PC-3 (cell line): ENCODE measurements at places on chromosomes 4 and X.

DNA sequence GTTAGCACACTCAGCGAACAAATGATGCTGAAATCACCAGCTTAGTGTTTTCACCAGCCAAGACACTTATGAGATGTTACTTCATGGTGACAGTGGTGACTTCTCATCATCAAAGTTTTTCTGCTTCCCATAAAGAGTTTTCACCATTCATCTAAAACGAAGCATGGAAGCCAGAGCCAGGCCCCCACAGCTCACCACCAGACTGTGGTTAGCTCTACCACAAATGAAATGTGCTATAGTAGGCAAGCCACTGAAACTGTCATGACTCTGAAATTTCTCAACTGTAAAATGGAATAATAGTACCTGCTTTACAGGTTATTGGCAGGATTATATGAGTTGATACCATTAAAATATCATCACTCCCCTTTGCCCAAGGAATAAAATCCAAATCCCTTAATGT is 56.4 kb upstream of the HHIP start:
- no peaks in the 10 kb centered on the region for H3K27me3 ChIP-seq
- H3K27ac ChIP-seq: no peak overlapping the region
- H3K36me3 ChIP-seq: no peaks in the 10 kb centered on the region
- no peak overlapping the region for H3K4me3 ChIP-seq
- peaks cover 11% of the 10 kb centered on the region for H3K4me1 ChIP-seq

- no peaks in the 10 kb centered on the region for H3K36me3 ChIP-seq
- DNase-seq: no peak
- no peaks in the 10 kb centered on the region for H3K27me3 ChIP-seq
- H3K27ac ChIP-seq: no peak overlapping the region
Observed at GRCh38 chr4:124092541-124092984, 620.0 kb downstream of the ANKRD50 start.

- no peaks in the 10 kb centered on the region for H3K27me3 ChIP-seq
- peaks cover 44% of the 10 kb centered on the region for H3K4me1 ChIP-seq
- peak overlapping the region; percentile 86 for H3K27ac ChIP-seq
- peak overlapping the region; percentile 31 for H3K4me3 ChIP-seq
- H3K36me3 ChIP-seq: no peaks in the 10 kb centered on the region
- DNase-seq: peak; percentile 89
Observed at GRCh38 chr4:119728692-119729593, 100.3 kb upstream of the PDE5A start.

- H3K36me3 ChIP-seq: peaks cover 4% of the 10 kb centered on the region
- peaks cover 43% of the 10 kb centered on the region for H3K4me1 ChIP-seq
- H3K27ac ChIP-seq: peak overlapping the region; percentile 40
- no peaks in the 10 kb centered on the region for H3K27me3 ChIP-seq
- no peak for DNase-seq
Observed at GRCh38 chr4:7938609-7939376, 868 bp downstream of the AFAP1 start.

DNA sequence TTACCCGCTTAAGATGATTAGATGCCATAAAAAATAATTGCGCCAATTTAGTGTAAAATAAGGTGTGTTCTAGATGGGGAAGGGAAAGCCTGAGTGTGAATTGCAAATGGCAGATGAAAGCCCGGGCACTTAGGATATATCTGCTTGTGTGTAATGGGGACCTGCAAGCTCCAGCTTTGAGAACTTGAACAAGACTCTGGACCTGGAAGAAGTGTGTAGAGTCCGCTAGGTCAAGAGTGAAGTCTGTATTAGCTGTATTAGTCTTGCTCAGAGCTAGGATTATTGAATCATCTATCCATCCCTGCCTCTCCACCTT is 4.2 kb downstream of the NEUROG2 start:
- no peaks in the 10 kb centered on the region for H3K36me3 ChIP-seq
- H3K27ac ChIP-seq: no peak overlapping the region
- H3K4me1 ChIP-seq: peaks cover 12% of the 10 kb centered on the region; the same call in 1 of the 2 replicates

- no peaks in the 10 kb centered on the region for H3K36me3 ChIP-seq
- peaks cover 56% of the 10 kb centered on the region for H3K4me1 ChIP-seq
- H3K27ac ChIP-seq: no peak overlapping the region
Observed at GRCh38 chr4:7877176-7877575, 62.5 kb downstream of the AFAP1 start.

GRCh38 chr4:7737268-7737645 is 202.4 kb downstream of the AFAP1 start:
- DNase-seq: no peak
- H3K27ac ChIP-seq: no peak overlapping the region
- H3K4me1 ChIP-seq: no peaks in the 10 kb centered on the region
- no peaks in the 10 kb centered on the region for H3K36me3 ChIP-seq
- no peaks in the 10 kb centered on the region for H3K27me3 ChIP-seq
- H3K4me3 ChIP-seq: no peak overlapping the region

GRCh38 chr4:186102931-186103330 is 1.6 kb upstream of the FAM149A start:
- no peak overlapping the region for H3K27ac ChIP-seq
- no peak for DNase-seq
- no peaks in the 10 kb centered on the region for H3K36me3 ChIP-seq

GRCh38 chr4:37528166-37528885 is 157.8 kb downstream of the RELL1 start:
- peak; percentile 76 for DNase-seq
- peaks cover 13% of the 10 kb centered on the region for H3K4me1 ChIP-seq
- peak overlapping the region; percentile 48; the same call in 1 of the 2 replicates for H3K27ac ChIP-seq
- H3K4me3 ChIP-seq: no peak overlapping the region

GRCh38 chr4:134278675-134279074 is 77.1 kb upstream of the PABPC4L start:
- H3K27me3 ChIP-seq: no peaks in the 10 kb centered on the region
- H3K4me1 ChIP-seq: no peaks in the 10 kb centered on the region

DNA sequence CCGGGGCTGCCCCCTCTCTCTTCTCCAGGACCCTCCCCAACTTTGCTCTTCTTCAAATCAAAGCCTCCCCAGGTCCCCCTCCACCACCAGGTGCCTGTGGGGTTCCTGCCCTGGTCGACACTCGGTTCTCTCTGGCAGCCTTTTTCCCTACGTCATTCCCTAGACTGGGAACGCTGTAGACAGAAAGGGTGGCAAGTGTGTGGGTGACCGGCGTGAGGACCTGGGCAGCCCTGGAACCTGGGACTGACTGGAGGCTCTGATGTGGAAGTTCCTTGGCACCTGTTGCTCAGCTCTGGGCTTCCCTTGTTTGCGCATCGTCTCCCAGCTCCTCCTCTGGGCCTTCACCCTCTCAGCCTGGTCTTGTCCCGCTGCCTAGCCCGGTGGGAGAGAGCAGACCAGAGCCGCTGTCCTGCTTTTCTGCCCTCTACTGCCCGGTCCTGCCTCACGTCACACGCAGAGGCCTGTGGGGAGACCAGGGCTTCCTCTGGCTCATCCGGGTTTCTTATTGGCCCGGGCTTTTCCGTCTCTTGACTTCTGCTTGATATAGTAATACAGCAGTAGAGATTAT is 1.3 kb downstream of the TACC3 start:
- no peaks in the 10 kb centered on the region for H3K27me3 ChIP-seq
- H3K4me1 ChIP-seq: peaks cover 37% of the 10 kb centered on the region
- peaks cover 17% of the 10 kb centered on the region for H3K36me3 ChIP-seq
- no peak overlapping the region for H3K27ac ChIP-seq
- no peak for DNase-seq

DNA sequence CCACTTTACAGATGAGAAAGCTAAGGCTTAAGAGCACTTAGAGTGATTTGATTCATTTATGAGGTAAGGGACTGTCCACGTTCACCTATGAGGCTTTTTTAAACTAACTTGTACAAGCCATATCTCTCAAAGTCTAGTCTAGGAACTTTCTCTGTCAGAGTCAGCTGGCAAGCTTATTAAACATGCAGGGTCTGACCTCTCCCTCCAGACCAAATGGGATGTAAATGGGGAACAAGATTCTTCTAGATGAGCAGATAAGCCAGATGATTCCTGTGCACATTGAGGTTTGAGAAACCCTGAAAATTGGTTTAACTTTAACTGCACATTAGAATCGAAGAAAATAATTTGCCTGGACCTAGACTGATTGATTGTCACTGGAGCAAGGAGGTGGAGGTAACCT is 160.0 kb upstream of the SPRY1 start:
- peaks cover 22% of the 10 kb centered on the region for H3K4me1 ChIP-seq
- no peak for DNase-seq
- no peak overlapping the region for H3K27ac ChIP-seq
- no peak overlapping the region for H3K4me3 ChIP-seq

- peak overlapping the region; percentile 47 for H3K27ac ChIP-seq
- H3K4me1 ChIP-seq: peaks cover 17% of the 10 kb centered on the region
- peak; percentile 79 for DNase-seq
- peak overlapping the region; percentile 36; the same call in 1 of the 2 replicates for H3K4me3 ChIP-seq
Observed at GRCh38 chr4:87073199-87074120, 138.6 kb downstream of the AFF1 start.

- peak; percentile 32 for DNase-seq
- no peaks in the 10 kb centered on the region for H3K36me3 ChIP-seq
- no peaks in the 10 kb centered on the region for H3K27me3 ChIP-seq
Observed at GRCh38 chrX:85111347-85111746, 107.7 kb downstream of the APOOL start.

GRCh38 chr4:109914322-109914721 is 1.6 kb downstream of the EGF start:
- peak overlapping the region; percentile 80 for H3K4me3 ChIP-seq
- no peak for DNase-seq
- H3K36me3 ChIP-seq: no peaks in the 10 kb centered on the region
- no peaks in the 10 kb centered on the region for H3K27me3 ChIP-seq
- H3K4me1 ChIP-seq: peaks cover 29% of the 10 kb centered on the region

GRCh38 chr4:38684271-38684670 is 20.3 kb downstream of the KLF3 start:
- DNase-seq: no peak
- no peak overlapping the region for H3K27ac ChIP-seq
- H3K27me3 ChIP-seq: no peaks in the 10 kb centered on the region
- no peak overlapping the region for H3K4me3 ChIP-seq
- H3K4me1 ChIP-seq: no peaks in the 10 kb centered on the region

- H3K36me3 ChIP-seq: no peaks in the 10 kb centered on the region
- H3K4me1 ChIP-seq: peaks cover 13% of the 10 kb centered on the region
- H3K27me3 ChIP-seq: no peaks in the 10 kb centered on the region
- H3K4me3 ChIP-seq: no peak overlapping the region
- no peak for DNase-seq
Observed at GRCh38 chr4:185212581-185212980, 3.2 kb downstream of the SNX25 start.

GRCh38 chrX:46254641-46255040 is 290.6 kb downstream of the ZNF674 start:
- H3K4me3 ChIP-seq: no peak overlapping the region
- H3K27me3 ChIP-seq: no peaks in the 10 kb centered on the region
- H3K4me1 ChIP-seq: peaks cover 17% of the 10 kb centered on the region
- H3K27ac ChIP-seq: no peak overlapping the region
- no peaks in the 10 kb centered on the region for H3K36me3 ChIP-seq

DNA sequence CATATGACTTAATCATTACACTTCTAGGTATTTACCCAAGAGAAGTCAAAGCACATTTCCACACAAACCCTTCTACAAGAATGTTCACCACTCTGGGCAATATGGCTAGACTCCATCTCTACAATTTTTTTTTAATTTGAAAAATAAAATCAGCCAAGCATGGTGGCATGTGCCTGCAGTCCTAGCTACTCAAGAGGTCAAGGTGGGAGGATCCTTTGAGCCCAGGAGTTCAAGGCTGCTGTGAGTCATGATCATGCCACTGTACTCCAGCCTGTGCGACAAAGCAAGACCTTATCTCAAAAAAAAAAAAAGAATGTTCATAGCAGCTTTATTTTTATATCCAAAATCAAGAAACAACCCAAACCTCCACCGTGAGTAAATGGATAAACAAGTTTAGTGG is 70.3 kb upstream of the MBNL3 start:
- H3K27ac ChIP-seq: no peak overlapping the region
- no peaks in the 10 kb centered on the region for H3K36me3 ChIP-seq
- no peak overlapping the region for H3K4me3 ChIP-seq
- no peaks in the 10 kb centered on the region for H3K27me3 ChIP-seq
- DNase-seq: no peak

- DNase-seq: no peak
- no peaks in the 10 kb centered on the region for H3K27me3 ChIP-seq
- H3K4me1 ChIP-seq: no peaks in the 10 kb centered on the region
- no peak overlapping the region for H3K4me3 ChIP-seq
- no peak overlapping the region for H3K27ac ChIP-seq
- no peaks in the 10 kb centered on the region for H3K36me3 ChIP-seq
Observed at GRCh38 chr4:61628727-61629126, 428.6 kb downstream of the ADGRL3 start.

GRCh38 chr4:32117693-32118092 is 1397.5 kb downstream of the PCDH7 start:
- no peaks in the 10 kb centered on the region for H3K27me3 ChIP-seq
- no peaks in the 10 kb centered on the region for H3K36me3 ChIP-seq
- H3K4me1 ChIP-seq: no peaks in the 10 kb centered on the region
- H3K4me3 ChIP-seq: no peak overlapping the region

- DNase-seq: no peak
- H3K36me3 ChIP-seq: no peaks in the 10 kb centered on the region
- H3K4me3 ChIP-seq: no peak overlapping the region
Observed at GRCh38 chr4:142881331-142881730, 35.2 kb upstream of the INPP4B start.

GRCh38 chrX:134026565-134027311 is 41.3 kb upstream of the GPC3 start:
- no peaks in the 10 kb centered on the region for H3K36me3 ChIP-seq
- no peak overlapping the region for H3K27ac ChIP-seq
- peaks cover 27% of the 10 kb centered on the region for H3K27me3 ChIP-seq

DNA sequence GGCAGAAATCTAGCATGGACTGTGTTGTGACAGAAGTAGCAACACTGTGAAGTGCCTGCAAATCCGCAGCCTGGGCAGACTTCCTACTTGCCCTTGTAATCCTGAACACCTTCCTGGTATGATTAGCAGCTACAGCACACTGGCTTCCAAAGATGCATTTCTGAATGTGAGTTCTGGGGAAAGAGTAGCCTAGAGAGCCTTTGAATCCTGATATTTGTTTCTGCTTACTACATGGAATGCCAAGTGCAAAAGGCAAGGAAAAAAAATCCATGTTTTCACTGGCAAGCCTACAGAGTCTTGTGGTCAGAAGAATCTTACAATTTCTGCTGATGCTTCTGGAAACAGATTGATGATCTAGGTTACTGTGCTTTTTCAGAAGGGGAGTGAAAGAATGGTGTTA is 223.7 kb downstream of the COL25A1 start:
- DNase-seq: no peak
- no peak overlapping the region for H3K4me3 ChIP-seq
- no peaks in the 10 kb centered on the region for H3K4me1 ChIP-seq

DNA sequence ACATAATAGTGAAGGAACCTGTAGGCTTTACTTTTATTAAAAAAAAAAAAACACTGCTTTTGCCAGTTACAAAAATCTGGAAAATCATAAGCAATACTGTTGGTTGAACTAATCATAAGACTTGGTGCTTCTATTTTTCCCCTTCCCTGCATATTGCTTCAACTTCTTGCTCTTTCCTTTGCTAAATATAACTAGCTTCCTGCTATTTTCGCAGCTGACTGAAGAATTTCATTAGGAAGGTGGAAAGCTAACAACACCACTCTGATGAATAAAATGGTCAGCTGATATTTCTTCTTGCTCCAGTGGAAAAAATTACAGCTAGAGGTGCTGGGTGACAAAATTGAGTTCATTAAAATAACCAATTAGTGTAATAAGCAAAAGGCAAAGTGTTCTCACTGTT is 39.3 kb downstream of the MEPE start:
- H3K4me3 ChIP-seq: no peak overlapping the region
- DNase-seq: no peak
- H3K36me3 ChIP-seq: no peaks in the 10 kb centered on the region
- no peaks in the 10 kb centered on the region for H3K27me3 ChIP-seq
- H3K4me1 ChIP-seq: no peaks in the 10 kb centered on the region

- no peak overlapping the region for H3K4me3 ChIP-seq
- no peaks in the 10 kb centered on the region for H3K27me3 ChIP-seq
- H3K4me1 ChIP-seq: no peaks in the 10 kb centered on the region
- DNase-seq: no peak
Observed at GRCh38 chrX:46637938-46638337, 64.4 kb downstream of the CHST7 start.
